ENCODE measurements at places on chromosomes 1 and 21.

DNA sequence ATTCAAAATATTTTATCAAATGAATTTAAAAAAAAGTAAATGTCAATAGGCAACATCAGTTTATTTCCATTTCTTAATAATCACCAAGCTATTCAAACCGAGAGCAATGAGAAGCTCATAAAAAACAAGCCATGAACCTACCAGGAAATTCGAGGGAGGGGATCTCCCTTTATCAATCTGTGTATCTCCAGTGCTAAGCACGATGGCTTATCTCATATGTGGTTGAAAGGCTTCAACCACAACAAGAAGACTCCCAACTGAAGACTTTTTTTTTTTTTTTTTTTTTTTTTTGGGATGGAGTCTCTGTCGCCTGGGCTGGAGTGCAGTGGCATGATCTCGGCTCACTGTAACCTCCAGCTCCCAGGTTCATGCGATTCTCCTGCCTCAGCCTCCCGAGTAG, 833.3 kb downstream of the USP25 start:
- H3K36me3 ChIP-seq: no peaks in the 10 kb centered on the region
- H3K4me3 ChIP-seq: no peak overlapping the region
- no peaks in the 10 kb centered on the region for H3K4me1 ChIP-seq
- H3K27me3 ChIP-seq: peaks cover under 1% of the 10 kb centered on the region
- no peak for DNase-seq

DNA sequence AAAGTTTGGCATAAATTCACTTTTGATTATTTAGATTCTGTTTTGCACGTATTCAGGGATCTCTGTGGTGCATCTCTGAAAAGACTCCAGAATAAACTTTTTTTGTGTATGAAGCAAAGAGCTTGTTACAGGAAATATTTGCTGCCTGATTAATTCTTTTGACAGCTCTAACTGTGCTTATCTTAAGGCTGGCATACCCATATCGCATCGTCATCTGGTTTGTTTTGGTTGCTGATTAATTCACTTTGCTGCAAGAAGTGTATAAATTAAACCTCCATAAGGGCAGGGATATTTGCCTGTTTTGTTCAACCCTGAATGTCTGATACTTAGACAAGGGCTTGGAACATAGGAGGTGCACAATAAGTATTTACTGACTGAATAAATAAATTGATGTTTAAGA, 17.5 kb upstream of the DUSP10 start:
- H3K4me3 ChIP-seq: no peak overlapping the region
- peaks cover 2% of the 10 kb centered on the region for H3K27me3 ChIP-seq
- DNase-seq: no peak
- no peak overlapping the region for H3K27ac ChIP-seq

- peak; percentile 4 for DNase-seq
- peak overlapping the region; percentile 87 for H3K27ac ChIP-seq
- H3K36me3 ChIP-seq: no peaks in the 10 kb centered on the region
- no peak overlapping the region for H3K4me3 ChIP-seq
Measured at GRCh38 chr1:118563981-118564951, 379.2 kb upstream of the SPAG17 start.

DNA sequence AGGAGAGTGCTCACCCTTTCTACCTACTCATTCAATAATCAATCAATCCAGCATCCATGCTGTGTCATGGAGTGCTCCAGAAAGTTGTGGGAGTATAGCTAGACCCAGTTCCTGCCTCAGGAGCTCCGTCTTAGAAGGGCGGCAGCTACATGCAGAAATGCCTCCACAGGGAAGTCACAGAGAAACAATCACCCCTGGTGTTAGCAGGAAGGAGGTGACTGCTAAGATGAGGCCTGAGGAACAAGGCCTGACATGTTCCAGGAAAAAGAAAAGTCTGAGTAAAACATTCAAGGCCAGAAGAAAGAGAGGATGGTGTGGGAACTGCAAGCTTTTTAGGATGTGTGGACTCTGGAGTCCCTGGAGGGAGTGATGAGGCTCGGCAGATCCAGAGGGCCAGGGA, 142.5 kb upstream of the MAGI3 start:
- no peak overlapping the region for H3K27ac ChIP-seq
- no peak for DNase-seq
- no peaks in the 10 kb centered on the region for H3K36me3 ChIP-seq

DNA sequence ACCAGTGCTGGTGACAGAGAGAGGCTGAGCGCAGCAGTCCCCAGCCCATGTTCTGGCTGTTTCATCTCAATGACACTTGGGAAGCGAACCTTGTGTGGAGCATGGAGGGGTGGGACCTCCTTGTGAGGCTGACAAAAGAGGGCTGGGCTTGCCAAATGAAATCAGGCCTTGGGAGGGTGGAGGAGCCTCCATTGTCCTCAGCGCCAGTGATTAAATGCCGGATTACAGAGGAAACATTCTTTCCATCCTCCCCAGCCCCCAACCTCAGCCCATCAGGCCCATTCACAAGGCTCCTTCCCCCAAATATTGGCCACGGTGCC, 63.3 kb upstream of the PAXBP1 start:
- H3K27ac ChIP-seq: no peak overlapping the region
- no peaks in the 10 kb centered on the region for H3K36me3 ChIP-seq

- H3K27ac ChIP-seq: no peak overlapping the region
- H3K27me3 ChIP-seq: peaks cover 6% of the 10 kb centered on the region
- DNase-seq: no peak
- peaks cover 3% of the 10 kb centered on the region for H3K36me3 ChIP-seq
- H3K4me1 ChIP-seq: peaks cover 17% of the 10 kb centered on the region
Measured at GRCh38 chr1:93443454-93443853, 4.5 kb upstream of the FNBP1L start.
